Activated T-cell treated with anti-CD3 and anti-CD28 coated beads, Interleukin-2, amount 50 U/mL, for 72 hours (primary cell): ENCODE measurements at places on chromosomes 12 and 14.

DNA sequence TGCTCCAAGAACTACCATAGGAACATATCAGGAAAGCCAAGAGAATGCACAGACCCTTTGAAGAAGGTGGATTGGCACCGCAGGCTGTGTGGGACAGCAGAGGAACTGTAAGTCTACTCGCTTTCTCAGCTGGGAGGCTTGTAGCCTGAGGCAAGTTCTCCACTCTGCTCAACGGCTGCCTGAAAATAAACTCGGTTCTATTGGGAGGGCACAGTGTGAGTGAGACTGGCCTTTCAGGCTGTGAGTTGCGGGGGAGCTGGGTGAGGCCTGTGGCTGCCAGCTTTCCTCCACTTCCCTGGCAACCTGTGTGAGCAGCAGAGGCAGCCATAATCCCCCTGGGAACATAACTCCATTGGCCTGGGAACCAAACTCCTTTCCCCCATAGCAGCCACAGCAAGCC, 132.1 kb downstream of the ANKS1B start:
- no peak for DNase-seq

- peak; percentile 5 for DNase-seq
Measured at GRCh38 chr14:94771158-94771905, 1.4 kb upstream of the GSC start.

DNA sequence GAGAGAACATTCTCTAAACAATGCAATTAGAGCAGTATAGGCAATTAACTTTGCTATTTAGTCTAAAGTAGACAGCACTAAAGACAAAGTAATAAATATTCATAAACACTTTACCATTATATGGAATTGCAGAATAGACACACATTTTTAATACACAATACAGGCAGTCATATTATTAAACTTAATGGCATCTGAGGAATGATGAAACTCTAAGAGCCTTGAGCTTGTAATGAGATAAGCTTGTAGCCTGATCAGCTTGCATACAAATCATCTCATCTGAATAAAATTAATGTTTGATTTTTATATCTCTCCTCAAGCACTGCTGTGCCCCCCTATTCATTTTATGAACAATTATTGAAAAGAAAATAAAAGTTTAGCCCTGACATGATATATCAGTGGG, 107.6 kb downstream of the MGAT4C start:
- no peak for DNase-seq

DNA sequence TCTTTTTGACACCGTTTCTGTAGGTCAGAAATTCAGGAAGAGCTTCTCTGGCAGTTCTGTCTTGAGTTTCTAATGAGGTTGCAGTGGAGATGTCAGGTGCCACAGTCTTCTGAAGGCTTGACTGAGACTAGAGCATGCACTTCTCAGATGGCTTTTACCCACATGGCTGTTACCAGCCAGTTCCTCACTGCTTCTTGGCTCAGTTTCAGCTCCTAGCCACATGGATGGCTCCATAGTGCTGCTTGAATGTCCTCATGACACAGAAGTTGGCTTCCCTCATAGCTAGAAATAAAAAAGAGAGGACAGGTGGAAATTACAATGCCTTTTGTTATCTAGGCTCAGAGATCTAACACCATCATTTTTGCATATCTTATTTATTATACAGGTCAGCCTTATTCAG, 38.1 kb upstream of the SLC2A13 start:
- DNase-seq, result no peak

- no peak for DNase-seq
Measured at GRCh38 chr12:67352682-67353081, 83.5 kb downstream of the CAND1 start.

DNA sequence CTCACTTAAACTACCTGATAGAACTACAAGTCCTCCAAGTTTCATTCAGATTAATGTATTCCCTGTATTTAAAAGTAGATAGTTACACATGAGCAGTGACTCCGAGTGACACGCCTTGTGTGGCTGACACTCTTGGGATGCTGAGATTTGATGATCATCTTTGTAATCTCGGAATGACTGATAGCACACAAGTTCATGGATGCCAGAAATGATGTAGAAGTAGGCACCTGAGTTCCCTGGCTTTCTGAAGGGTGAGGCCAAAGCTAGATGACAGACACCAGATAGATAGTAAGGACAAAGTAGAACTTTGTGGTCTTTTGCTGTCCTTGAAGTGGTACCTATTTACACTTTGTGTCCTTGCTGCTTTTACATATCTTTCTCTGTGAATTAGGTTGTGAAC, 491.2 kb downstream of the PCNX1 start:
- no peak for DNase-seq

GRCh38 chr12:46556819-46557524, 184.4 kb upstream of the SLC38A2 start:
- DNase-seq, result peak; percentile 35

- no peak for DNase-seq
Measured at GRCh38 chr12:23356440-23356839, 593.0 kb downstream of the SOX5 start.

- no peak for DNase-seq
Measured at GRCh38 chr12:89752341-89752740, 43.7 kb upstream of the ATP2B1 start.

DNA sequence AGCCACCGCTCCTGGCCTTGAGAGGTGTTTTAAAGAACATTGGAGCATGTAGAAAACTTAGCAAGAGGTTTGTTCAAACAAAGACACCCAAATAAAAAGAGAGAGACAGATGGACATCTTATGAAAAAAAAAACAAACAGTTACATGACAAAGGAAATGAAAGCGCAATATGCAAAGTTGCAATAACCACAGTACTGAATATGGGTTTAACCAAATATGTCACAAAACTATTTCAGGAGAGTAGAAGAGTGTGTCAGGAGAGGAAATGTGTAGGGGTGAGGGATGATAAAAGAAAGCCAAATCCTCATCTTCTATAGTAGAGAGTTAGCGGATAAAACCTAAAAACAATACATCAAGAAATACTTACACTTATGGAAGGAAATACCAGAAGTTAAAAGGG, 98.4 kb downstream of the GTF2A1 start:
- DNase-seq, result no peak

GRCh38 chr14:103931422-103931821, 3.2 kb downstream of the TDRD9 start:
- DNase-seq, result peak; percentile 18

DNA sequence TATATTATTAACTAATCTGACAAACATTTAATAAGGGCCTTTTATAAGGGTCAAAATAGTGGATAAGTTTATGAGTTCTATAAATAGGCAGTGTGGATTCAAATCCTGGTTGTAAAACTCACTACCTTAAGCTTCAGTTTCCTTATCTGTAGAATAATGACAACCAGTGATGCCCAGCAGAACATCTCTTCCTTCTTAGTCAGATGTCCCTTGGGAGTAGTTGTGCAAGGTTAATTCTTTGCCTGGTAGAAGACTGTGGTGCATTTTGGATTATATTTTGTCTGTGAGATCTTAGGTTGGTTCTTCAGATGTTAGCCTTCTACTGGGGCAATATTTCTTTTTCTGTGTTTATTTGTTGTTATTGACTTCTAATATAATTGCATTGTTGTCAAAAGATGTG, 59.5 kb downstream of the ARID2 start:
- DNase-seq, result no peak

- DNase-seq, result peak; percentile 88
Measured at GRCh38 chr14:50000380-50001150, 107.7 kb downstream of the ARF6 start.

DNA sequence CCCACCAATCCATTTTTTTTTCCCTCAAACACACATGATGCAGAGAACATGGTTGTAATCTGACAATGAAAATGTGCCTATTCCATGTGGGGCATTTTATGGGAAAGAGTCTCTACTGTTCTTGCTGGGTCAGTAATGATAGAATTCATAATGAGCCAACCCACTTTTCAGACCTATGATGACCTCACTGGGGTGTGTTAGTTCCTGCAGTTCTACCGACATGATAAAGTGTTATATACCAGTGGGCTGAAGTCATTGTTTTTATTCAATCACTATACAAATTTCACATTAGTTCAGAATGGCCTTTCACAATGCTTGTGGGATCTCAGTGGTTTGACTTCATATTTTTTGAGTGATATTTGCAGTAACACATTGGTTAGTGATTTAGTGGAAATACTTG, 47.5 kb downstream of the PPFIBP1 start:
- DNase-seq, result no peak

GRCh38 chr14:85416771-85417170, 113.2 kb upstream of the FLRT2 start:
- DNase-seq, result no peak

DNA sequence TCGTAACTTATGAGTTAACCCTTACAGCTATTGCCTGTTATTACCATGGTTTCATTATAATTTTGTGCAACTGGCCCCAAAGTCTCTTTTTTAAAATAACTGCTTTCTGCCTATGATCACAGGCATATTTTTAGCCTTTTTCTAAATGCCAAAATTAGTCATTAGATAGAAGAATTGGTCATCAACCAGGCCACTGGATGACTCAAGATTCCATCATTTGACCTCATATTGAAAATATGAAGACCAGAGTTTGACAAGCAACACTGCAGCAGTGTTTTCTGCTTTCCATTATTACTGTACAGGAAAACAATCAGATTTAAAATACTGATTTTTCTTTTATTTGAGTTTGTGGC, 54.7 kb upstream of the OTOGL start:
- DNase-seq, result peak; percentile 1

DNA sequence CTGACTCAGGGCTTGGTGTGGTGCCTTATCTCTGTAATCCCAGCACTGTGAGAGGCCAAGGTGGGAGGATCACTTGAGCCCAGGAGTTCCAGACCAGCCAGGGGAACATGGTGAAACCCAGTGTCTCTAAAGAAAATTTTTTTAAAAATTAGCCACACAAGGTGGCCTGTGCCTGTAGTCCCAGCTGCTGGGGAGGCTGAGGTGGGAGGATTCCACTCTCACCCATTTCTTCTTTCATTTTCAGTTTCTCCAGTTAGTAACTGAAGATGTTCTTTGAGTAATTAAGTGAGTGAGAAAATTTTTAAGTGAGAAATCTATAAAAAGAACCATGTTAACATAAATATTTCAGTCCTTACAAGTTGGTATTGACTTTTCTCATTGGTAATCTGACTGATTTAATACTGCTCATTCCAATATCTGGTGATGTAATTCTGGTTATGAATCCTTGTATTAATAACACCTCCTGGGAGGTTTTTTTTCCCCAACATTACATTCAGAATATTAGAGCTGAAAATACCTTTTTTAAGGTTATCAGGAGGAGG, 6.1 kb downstream of the METTL3 start:
- DNase-seq, result peak; percentile 17

DNA sequence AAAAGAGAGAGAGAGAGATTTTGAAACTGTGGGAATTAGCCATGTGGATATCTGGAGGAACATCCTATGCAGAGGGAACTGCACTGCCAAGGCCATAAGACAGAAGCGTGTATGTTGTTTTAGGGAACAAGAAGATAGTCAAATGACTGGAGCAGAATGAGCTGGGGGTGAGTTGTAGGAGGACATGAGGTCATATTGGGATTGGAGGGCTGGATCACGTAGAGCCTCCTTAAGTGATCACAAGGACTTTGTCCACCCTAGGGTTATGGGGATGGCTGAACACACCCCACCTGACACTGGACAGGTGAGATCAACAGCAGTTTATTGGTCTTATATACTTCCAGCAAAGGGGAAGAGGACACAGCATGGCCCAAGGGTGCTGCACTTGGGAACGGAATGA, 8.2 kb upstream of the CGRRF1 start:
- DNase-seq, result no peak

DNA sequence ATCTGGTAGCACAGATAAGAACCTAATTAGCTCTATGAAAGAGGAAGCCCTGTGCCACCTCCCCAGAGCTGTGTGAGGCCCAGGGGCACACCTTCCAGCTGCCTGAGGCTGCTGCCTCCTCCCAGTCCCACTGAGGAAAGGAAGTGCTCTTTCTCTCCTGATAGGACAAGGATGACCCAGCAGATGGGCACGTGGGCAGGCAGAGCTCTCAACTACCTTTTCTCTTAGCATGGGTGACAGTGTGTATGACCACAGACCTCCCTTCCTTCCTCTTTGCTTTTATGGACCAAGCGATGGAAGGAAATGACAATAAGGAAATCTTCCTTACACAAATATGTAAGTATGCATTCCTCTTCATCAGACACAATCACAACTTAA, 127.6 kb upstream of the AMIGO2 start:
- no peak for DNase-seq

DNA sequence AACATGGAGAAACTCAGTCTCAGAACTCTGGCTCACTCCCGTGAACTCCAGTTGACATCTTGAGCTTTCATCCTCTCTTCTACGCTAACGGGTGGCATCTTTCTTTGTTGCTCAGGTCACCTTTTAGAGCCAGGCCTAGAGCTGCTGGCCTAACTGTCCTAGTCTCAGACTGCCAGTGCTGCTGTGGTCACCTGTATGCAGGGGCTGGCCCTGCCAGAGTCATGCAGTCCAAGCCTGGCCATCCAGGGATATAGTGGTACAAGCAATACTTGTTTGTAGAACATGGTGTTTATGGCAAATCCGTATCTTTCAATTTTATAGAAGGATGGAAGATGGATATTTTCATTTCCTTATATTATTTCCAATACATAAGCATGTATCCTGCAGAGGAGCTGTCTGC, 117.2 kb downstream of the PELI2 start:
- DNase-seq, result no peak

GRCh38 chr14:51692646-51693045, 40.9 kb downstream of the FRMD6 start:
- no peak for DNase-seq

DNA sequence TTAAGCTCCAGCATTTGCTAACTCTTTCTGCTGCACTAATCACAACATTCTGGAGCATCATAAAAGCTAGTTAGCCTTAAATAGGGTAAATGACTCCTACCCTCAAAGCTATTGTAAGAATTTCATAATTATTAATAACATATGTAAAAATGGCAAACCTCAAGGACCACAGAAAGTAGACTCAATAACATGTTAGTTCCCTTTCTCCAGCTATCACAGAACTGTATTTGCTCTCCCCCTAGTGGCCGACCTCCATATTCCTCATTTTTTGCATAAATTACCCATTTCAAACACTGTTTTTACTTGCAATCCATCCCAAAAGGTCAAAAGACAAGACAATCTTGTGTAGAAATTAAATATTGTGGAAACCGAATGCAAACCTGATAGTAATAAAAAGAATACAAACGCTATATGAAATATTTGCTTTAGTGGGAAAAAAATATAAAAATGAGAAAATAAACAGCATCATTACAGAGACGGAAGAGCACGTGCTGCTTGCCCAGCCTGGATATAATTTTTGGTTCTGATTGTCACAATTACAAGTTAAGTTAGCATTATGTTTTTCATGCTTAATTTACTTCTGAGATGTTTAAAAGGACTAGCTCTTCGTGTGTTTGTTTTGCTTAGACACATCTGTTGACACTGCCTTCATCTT, 97.9 kb downstream of the RERGL start:
- peak; percentile 11 for DNase-seq
